ENCODE measurements at places on chromosomes 4 and X.
A peak's percentile ranks its signal among the peaks of the same experiment; 100 is the strongest.

DNA sequence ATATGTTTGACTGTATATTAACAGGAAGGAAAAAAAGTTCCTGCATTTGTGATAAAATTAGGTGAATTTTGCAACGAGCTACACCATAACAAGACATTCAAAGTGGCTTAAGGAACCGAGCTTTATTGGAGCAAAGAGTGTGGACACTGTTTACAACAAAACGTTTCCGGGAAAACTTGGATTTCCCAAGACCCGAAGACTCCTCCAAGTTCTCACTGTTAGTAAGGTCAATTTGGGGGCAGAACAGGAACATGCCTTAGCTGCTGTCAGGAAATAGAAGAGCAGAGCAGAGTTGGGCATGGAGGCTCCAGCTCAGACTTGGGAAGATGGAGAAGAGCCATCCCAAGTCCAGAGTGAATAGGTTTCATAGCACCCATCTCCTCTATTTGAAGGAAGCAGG lies 16.5 kb downstream of the ADH6 start:
- DNase-seq = no peak

- DNase-seq = no peak
These were observed 788.4 kb upstream of the GALNTL6 start for GRCh38 chr4:171024720-171025303.

- no peak for DNase-seq
These were observed 502.4 kb downstream of the NLGN4X start for GRCh38 chrX:5726224-5726623.

DNA sequence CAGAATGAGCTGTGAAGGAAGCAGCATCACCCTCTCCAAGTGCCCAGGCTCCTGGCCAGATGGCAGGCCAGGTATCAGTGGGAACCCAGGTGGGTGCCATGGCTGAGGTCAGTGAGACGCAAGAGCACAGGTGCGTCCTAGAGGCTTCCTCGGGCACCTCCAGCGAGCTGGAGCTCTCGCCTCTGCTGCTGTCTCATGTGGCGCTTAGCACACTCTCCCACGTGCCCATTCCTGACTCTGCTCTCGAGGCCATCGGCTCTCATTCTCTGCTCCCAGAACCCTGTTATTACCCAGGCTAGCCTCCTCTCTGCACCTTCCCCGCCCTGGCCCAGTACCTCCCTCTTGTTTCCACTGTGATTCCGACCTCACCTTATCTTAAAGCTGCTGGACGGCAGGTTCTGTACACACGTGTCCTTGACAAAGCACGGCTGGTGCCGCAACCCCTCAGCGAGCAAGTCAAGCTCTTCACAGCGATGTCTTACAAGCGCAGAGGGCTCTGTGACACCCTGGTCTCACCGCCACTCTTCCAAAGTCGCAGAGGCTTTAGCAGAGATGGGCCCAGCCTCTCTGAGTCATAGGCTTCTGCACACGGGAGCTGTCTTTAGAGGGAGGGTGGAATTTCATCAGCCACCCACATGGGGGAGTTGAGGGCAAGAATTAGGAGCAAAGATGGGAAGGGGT lies 15.4 kb upstream of the MSANTD1 start:
- DNase-seq = no peak

DNA sequence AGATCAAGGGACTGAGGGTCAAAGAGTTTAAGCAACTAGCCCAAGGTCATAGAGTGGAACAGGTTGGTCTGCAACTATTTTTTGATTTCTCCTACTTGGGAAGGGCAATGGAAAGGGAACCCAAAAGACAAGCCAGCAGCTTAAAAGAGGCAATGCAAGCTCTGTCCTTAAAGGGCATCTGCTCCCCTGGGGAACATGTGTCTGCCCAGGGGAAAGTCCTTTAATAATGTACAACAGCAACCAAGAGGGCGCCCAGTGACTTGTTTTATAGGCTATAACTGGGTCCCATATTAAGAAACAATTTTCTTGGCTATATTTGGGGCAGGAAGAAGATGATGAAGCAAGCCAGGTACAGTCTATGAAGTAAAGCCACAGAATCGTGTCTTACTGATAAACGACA lies 54.7 kb upstream of the RBM47 start:
- no peak for DNase-seq

GRCh38 chrX:82163701-82164100 lies 961.8 kb downstream of the SH3BGRL start:
- DNase-seq = no peak

DNA sequence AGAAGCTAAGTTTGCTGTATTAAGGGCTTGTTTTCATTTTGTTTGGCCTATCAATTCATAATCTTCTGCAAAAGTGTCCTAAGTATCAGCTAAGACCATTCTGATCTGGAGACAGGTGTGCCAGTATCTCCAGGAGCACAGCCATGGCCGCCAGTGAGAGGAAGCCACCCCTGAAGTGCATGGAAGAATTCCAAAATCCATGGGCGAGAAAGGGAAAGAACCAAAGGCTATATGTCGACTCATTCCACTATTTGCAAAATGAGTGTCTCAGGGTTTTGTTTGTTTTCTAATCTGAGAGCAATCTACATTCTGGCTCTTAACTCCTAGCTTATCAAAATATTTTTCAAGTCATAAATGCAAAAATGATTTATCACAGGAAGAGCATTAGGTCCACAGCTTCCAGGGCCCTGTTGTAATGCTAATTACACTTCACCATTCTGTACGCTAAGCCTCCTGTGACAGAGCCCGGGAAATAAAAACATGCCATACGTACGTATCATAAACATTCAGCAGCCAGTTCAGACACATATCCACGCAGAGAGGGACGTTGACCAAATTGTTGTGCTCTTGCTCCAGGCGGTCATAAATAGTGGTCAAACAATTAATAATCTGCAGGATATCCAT lies 137.3 kb upstream of the FTHL17 start:
- no peak for DNase-seq

DNA sequence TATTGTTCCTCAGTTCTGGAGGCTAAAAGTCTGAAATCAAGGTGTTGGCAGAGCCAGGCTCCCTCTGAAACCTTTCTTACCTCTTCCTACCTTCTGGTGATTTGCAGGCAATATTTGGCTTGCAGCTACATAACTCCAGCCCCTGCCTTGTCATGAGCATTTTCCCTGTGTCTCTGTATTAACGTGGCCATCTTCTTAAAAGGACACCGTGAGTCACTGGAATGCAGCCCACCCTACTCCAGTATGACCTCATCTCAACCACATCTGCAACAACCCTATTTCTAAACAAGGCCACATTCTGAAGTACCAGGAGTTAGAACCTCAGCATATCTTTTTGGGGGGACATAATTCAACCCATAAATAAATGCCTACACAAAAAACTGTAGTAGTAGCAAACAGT lies 40.7 kb downstream of the FANCB start:
- DNase-seq = no peak

DNA sequence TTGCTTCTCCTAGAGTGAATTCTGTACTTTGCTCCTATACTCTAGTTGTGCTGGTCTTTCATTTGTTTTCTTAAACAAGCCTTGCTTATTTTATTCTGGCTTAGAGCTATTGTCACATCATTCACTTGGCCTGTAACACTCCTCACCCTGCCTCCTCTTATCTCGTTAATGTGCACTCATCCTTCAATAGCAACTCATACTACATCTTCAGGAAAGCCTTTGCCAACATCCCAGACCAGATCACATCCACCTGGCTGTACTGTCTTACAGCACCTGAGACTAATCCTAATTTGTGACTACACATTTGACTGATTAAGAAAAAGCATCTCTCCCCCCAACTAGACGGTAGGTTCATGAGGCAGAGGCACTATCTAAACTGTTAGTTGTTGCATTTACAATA lies 80.8 kb downstream of the SLC7A11 start:
- no peak for DNase-seq

DNA sequence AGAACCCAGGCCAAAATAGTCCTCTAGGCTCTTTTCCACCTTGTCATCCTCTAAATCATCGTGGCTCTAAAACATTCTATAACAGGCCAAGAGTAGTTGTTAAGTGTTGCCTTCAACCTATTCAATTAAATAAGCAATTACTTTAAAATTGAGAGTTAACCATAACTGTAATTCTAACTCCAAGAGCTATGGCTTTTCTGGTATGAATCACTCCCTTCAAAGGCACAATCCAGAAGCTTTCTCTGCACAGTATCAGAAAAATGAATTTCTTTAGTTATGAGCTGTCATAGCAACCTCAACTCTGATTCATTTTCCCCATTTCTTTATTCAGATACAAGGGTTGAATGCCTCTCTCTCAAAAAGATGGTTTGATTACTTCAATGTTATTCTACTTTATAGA lies 21.7 kb downstream of the INPP4B start:
- DNase-seq = no peak

- DNase-seq = no peak
These were observed 77.2 kb upstream of the BCOR start for GRCh38 chrX:40174854-40175510.

DNA sequence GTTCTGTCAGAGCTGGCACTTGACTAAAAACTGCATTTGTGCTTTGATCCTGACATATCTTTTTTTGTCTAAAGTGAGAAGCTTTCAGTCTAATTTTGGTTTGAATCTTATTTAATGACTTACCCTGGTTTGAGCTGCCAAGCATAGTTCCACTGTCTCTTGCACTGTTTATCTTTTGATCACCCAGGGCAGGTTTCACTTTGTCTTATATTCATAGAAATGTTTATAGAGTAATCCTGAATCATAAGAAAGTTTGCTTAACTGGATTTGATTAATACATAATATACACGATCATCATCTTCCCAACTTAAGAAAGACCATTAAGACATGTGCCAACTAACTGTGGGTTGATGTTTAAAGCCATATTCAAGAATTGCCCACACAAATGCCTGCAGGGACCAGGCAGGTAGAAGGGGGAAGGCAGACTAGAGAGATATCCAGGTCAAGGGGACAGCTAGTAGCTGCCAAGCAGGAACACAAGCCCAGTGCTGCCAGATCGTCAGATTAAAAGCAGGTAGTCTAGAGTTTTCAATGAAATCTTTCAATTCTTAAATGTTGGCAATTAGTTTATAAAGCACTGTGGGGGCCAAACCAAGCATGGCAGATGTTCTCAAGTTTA lies 1.9 kb downstream of the GK start:
- DNase-seq = no peak

GRCh38 chr4:36399762-36400353 lies 118.4 kb downstream of the DTHD1 start:
- peak; percentile 25 for DNase-seq

GRCh38 chr4:81454499-81454898 lies 17.2 kb downstream of the RASGEF1B start:
- DNase-seq = no peak

- DNase-seq = no peak
These were observed 186.4 kb upstream of the PUDP start for GRCh38 chrX:7334253-7334935.

All from T follicular helper cell (primary cell).